MV-4-11 (cell line): ENCODE measurements at places on chromosomes 7 and 10.

DNA sequence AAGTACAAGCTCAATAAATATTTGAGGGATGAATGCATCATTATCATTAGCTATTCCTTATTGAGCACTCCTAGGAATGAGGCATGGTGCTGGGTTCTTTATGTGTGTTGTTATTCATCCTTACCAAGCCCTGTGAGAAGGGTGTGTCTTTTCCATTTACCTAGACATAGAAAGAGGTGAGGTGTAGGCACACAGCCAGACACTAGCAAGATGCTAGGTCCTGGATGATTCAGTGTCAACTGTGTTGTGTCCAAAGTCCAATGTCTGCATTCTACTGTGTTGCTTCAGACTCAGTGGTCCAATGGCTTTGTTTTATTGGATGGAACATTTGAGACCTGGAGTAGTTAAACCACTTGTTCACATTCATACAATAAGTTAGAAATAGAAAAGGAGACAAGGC lies 605.5 kb downstream of the LRMDA start:
- DNase-seq: no peak

- no peak for DNase-seq
These were observed 359.3 kb downstream of the SH2D4B start for GRCh38 chr10:80896959-80897358.

GRCh38 chr10:79932841-79933379 lies 16.0 kb downstream of the SFTPD start:
- DNase-seq: no peak

GRCh38 chr7:49001610-49002033 lies 77.3 kb downstream of the CDC14C start:
- DNase-seq: peak; percentile 53

DNA sequence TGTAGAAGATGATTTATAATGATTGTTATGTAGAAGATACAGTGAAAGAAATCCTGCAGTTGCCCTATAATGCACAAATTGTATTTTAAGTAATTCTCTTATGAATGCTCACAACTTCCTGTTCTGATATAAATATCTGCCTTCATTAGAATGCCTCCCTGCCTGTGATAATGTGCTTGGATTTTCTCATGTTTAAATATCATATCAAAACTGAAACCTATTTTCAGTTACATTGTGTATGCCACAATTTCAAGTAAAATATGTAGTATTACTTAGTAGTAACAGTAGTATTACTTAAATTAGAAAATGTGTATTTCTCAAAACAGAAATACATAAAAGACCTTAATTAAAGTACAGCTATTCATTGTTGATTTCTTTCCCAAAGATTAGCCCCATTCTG lies 41.1 kb upstream of the TFEC start:
- DNase-seq: no peak

- no peak for DNase-seq
These were observed 775 bp upstream of the ABHD11 start for GRCh38 chr7:73739387-73739767.

DNA sequence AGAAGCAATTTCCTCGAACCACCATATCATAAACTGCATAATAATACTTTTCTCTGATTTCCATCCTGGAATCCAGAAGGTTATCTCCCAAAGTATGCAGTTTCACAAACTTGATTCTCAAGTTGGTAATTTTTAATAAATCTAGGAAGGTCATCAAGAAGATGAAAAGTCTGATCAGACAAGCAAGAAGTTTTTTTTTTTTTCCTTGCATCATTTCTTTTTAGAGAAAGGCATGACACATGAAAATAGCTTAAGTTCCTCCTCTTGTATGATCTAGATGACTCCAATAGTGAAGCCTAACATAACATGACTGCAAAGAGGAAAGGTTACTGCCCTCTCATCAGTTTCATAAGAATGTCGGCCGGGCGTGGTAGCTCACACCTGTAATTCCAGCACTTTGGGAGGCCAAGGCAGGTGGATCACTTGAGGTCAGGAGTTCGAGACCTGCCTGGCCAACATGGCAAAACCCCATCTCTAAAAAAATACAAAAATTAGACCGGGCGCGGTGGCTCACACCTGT lies 22.2 kb downstream of the LAMB1 start:
- DNase-seq: no peak

DNA sequence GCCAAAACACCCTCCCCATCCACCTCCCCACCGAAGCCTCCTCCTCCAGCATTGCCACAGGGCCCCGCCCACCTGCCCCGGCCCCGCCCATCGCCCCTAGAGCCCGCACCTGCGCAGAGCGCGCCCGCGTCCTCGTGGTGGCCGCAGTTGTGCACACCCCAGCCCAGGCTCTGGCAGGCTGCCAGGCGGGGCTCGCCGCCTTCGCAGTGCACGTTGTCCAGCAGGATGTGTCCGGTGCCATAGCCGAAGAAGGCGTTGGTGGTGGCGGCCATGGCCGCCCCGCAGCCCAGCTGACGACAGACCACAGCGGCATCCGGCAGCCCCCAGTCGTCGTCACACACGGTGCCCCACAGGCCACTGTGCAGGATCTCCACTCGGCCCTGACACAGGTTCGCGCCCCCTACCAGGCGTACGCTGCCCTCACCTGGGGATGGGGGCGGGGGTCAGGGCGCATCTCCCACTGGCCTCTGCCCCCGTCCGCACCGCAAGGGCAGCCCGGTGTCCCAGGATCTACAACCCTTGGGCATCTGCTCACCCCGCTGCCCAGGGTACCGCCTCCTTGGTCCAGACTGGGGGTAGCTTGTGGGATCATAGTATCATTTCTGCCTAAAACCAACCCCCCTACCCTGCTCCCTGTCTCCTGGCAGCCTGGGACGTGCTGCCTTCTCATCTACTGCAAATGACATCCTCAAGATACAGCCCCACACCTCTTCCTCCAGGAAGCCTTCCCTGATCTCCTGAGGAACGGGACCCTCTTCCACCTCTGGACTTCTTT lies 11.9 kb downstream of the SSC4D start:
- DNase-seq: peak; percentile 42

DNA sequence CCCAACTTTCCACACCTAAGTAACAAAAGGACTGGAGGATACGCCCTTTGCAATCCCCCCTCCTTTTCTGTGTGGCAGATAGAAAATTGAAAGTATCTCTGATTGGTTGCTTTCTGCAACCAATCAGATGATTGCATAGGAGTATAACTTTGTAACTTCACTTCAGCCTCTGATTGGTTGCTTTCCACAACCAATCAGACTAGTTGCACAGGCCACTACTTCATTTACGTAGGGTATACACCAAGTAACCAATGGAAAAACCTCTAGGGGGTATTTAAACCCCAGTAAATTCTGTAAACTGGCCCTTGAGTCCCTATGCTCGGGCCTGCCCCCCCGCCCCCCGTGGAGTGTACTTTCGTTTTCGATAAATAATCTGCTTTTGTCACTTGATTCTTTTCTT lies 1080.4 kb downstream of the CNTNAP2 start:
- DNase-seq: no peak

DNA sequence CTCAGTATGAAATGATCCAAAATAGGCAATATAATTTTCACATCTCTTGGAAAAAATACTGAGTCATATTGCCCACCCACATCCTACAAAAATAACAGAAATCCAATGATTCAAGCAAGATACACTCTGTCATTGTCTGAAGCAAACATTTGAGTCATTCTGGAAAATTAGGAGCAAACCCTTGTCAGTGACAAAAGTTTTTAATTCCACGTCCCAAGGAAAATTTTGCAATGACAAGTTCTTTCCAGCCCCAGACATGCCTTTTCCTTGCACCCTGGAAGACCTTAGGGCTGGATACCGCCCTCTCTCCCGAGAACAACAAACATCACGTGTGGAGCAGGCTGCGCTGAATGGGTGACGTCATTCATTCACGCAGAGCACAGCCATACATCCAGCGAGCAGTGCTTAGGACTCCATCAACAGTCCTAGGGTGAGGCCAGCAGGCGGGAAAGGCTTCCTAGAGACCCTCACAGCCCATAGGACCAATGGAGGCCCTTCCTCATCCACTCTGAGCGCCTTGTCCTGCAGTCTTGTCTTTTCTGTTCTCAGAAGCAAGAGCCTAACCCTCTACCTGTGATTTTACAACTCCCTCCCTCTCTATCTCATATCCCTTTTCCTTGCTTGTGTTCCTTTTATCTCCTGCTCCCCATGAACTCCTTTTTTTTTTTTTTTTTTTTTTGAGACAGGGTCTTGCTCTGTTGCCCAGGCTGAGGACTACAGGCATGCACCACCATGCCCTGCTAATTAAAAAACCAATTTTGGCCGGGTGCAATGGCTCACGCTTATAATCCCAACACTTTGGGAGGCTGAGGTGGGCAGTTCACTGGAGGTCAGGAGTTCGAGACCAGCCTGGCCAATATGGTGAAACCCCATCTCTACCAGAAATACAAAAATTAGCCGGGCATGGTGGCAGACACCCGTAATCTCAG lies 23.5 kb upstream of the KDM7A start:
- no peak for DNase-seq

DNA sequence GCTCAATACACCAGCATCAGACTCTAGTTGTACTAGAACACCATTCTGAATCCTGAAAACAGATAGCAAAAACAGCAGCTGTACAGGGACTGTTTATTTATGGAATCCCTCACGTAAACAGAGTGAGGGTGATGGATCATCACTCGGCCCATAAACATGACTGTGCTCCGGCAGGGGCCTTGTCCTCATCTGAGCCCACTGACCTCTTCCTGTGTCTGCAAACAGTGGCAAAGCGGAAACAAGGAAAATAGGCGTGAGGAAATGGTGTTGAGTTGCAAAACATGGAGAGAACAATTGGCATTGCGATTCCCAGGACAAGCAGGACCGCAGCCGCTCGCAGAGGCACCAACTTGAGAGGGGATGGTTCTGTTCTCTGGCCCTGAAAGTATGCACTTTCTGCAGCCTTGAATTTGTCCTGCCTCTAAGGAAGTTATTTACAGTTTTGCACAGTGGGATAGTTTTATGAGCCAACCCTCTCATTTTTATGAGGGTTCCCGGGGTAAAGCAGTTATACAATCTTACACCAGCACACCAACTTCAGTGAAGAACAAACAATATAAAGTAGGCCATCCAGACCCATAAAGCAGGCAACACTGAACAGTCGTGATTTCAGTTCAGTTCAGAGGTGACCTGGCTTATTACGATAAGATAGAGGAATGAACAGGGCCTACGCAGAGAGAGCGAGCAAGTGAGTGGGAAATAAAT lies 248.0 kb upstream of the FZD8 start:
- no peak for DNase-seq

- peak; percentile 17 for DNase-seq
These were observed 455 bp downstream of the CUL2 start for GRCh38 chr10:35089611-35090161.

DNA sequence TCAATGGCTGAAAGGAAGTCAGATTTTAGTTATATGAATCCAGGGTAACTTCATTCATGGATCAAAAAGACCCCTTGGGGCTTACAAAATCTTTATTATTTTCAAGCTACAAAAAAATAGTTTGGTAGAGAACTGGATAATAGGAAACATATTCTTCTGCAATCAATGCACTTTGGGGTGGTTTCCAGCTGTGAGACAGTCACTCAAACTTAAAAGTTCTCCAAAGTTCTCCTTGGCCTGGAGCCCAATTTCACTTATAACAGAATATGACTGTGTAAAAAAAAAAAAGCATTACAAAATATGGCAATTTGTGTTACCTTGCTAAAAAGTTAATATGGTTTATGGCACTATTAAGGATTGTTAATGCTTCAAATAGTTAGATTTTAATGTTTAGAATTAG lies 255.5 kb downstream of the AGMO start:
- DNase-seq: no peak

DNA sequence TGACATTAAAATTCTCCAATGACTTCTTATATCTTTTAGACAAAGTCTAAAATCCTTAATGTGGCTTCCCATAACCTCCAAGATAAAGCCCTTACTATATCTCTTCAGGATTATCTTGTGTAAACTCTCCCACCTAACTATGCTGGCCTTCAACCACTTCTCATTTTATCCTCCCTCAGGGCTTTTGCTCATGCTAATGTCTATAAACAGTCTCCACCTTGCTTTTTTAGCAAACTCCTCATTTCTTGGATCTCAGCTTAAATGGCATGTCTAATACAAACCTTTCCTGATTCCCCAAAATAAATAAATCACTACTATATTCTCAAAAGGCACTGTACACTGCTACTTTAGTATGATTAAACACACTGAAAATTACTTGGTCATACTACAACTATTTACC lies 181.2 kb downstream of the LRRN3 start:
- DNase-seq: no peak

DNA sequence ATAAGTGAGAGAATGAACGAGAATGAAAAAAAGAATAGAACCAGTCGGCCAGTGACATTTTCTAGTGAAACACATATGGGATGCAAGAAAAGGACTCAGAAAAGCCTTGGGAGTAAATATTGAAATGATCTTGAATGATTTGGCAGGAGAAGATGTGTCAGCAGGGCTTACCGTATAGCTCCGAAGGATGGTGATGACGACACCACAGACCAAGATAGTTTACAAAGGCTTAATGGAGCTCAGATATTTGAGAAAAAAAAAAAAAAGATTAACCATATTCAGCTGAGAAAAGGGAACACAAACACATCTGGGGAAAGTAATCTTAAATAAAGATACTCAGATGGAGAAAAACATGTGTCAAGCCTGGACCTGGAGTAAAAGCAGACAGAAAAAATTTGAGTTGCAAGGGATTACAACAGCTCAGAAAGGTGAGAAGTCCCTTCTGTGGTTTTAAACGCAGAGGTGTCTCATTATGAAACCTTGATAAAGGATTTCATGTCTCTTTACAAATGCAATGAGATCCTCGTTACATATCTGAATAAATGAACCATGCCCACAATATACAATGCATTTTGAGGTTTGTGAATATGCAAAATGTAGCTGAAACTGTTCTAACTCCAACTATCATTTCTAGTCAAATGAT lies 36.0 kb downstream of the DNAJB9 start:
- DNase-seq: no peak

GRCh38 chr10:27743877-27744801 lies 1.5 kb downstream of the MKX start:
- DNase-seq: no peak

DNA sequence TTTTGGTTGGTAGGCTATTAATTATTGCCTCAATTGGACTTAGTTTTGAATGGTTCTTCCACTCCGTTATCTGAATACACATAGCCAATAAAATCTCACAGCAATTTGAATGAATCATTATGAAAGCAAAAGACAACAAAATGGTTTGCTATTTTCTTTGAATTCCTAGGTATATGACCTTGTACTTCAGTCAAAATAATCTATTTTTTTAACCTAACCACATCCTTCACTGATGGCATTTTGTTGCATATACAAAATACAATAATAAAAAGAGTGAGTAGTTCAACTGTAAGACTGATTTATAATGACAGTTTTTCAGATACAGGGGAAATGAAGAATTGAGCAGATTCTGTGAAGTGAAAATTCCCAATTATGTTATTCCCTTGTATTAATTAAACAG lies 433.1 kb downstream of the HTR7 start:
- no peak for DNase-seq

DNA sequence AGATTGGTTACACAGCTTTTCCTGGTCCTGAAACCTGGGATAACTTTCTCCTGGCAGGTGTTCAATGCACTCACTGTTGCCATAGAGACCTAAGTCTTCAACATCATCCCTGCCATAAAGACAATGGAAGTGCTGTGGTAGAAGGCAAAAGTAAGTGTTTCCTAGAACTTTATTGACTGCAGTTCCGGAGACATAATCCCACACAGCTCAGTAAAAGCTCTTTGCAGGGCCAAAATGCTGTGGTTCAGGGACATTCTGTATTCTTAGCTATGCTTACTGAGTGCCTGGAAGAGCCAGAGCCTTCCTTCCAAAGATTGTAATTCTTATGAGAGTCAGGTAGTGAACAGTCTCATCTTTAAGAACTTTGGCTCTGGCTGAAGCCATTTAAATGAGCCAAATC lies 5.3 kb downstream of the WIPF3 start:
- no peak for DNase-seq
